Fibroblast of the aortic adventitia (primary cell): ENCODE measurements at places on chromosomes 13 and 19.

DNA sequence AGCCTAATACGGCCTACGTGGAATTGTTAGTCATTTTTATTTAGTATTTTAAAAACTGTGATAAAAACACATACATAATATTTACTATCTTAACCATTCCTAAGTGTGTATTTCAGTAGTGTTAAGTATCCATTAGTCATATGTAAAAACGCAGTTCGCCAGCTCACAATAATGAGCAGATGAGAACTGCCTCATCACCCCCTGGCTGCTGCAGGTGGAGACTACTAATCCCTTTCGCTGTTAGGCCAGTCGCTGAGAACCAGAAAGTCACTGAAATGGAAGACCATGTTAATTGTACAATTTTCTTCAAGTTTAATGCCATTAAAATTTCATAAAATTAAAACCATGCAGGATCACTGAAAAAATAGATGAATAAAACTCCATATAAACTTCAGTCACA is 1.6 kb downstream of the ESD start:
- no peak for DNase-seq

DNA sequence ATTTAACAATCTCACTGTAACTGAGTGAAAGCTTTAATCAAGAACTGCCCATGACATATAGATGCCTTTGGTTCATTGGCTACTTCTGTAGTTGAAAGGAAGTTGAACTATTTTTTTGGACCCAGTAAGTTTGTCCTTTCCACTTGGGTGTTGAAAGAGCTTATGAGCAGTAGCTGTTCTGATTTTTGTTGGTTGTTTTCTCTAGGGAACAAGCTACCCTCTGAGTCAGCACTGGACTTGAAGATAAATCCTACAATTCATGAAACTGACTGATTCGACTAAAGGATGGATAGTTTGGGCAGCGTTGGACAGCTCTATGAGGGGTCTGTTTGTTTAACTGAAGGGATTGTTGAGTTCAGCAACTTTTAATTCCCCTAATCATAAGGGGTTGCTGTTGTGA is 101.0 kb downstream of the PAN3 start:
- peak; percentile 52 for DNase-seq

DNA sequence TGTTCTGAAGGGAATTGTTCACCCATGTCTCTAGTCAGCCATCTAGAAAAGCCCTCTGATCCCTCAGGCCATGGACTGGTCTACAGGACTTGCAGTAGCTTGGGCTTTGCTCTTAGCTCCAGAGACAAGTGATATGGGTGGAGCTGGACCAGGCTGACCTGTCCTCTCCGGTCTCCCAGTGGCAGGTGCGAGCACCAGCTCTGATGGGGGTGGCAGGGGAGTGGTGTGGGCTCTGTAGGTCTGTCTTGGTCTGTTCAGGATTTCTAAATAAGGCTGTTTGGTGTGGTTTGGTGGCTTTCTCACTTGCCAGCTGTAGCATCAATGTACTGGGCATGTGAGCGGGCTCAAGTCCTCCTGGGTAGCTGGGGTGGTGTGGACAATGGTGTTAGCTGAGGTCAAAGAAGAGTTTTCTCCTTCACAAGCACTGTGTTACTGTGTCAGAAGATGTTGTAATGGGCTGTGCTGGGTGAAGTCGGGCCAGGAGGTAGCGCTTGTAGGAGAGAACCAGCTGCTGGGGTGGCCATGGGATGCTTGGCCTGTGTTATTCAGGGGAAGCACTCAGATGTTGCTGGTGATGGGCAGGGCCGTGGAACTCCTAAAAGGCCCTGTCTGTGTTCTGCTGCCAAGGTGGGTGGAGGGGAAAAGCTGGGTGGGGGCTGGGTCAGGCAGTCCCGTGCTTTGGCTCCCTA is 16.9 kb downstream of the GPC6 start:
- DNase-seq: no peak

DNA sequence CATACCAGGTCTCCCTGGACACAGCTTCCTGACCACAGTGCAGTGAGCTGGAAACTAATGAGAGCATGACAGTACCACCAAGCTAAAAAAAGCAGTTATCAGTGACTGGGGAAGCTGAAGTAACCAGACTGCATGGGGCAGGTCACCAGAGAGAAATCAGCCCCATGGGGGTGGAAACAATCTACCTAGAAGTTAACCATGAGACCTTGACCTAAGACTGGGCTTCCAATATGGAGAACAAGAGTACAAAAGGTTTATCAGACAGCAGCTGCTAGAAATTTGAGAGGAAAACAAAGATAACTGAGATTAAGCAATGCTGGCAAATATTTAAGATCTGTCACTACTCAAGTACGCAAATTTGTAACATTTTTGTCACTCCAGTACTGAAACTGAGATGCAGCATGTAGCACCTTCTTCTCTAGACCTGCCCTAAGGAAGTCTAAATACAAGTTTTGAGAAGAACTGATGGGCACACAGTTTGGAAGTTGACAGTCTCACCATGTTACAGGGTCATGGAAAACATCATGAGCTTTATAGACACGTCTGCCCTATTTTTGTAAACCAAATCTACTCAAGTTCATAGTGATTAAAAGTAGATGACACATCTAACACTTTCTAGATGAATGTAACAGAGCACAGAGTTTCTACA is 2641.8 kb upstream of the PCDH20 start:
- no peak for DNase-seq

DNA sequence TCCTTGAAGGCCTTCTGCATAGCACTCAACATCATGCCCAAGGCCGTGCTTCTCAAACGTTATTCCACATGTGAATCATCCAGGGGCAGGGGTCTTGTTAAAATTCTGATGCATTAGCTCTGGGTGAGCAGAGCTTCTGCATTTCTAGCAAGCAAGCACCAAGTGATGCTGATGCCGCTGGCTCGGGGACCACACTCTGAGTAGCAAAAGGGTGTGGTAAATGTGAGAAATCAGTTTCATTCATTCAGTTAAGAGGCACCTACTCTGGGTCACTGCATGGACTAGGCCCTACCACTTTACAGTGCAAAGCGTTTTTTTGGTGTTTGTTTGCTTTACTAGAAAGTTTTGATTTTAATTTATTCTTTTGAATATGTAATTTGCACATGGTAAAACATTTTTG is 7.2 kb downstream of the KRTDAP start:
- no peak for DNase-seq

DNA sequence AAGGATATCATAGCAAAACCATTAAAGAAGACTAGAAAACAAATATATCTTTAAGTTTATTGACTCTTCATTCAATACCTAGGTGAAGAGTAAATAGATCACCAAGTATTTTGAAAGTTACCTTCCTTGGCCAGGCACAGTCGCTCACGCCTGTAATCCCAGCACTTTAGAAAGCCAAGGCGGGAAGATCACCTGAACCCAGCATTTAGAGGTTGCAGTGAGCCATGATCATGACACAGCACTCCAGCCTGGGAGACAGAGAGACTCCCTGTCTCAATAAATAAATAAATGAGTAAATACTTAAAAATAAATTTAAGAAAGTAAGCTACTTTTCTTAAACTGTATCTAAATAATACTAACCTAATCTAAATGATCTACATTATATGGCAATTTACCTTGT is 8.9 kb upstream of the WBP4 start:
- no peak for DNase-seq

DNA sequence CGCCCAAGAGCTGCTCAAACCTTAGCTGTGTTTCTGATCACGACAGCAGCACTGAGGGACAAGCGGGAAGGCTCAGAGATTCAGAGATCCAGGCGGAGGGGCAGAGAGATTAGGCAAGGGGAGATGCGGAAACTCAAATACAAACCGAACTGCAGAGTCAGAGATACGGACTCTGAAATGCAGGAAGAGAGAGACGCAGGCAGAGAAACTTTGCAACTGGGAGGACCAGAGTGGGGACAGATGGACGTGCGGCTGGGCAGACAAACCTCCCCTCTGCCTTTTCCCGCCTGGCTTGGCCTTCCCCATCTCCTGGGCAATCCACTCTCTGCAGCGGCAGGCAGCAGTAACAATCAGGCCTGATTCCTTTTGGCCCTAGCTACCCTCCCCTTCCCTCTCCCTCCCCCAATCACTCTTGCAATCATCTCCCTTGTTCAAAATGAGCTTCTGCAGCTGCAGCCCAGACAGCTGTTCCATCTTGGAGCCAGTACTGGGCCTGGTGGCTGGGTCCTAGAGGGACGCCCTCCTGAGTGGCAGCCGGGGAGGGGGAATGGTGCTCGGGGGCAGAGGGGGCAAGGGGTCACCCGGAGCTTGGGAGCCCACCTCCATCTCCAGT is 29.7 kb downstream of the OLFM2 start:
- no peak for DNase-seq

GRCh38 chr19:57227502-57227901 is 3.3 kb upstream of the AURKC start:
- no peak for DNase-seq

DNA sequence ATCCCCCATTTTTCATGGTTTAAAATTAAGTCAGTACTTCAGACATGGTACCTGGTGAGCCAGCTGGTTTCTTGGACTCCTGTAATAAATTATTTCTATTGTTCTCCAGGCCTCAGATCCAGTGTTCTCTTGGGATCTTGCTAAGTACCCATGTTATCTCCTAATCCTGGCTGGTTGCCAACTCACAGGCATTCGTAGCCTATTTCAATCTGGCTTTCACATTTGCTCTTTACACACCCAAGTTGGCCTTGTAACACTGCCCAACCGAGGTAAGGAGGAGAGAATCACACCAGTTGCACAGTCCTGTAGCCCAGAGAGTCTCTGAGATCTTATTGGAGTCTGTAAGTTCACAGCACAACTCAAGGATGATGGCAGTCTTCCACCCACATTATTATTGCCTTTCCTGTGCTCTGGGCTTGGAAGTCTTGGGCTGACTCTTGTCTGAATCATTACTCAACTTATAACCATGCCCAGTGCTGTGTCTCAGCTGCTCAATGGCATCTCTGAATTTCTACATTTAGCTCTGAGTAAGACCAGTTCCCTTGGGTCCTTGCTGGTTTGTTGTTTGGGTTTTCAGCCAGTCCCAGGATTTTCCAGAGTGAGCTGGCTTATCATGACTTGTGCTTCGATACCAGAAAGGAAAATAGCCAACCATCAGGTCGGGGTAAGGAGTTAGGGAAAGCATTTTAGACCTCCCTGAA is 76.6 kb upstream of the KLF12 start:
- DNase-seq: peak; percentile 100
